ENCODE measurements at places on chromosomes 13 and 19.

- no peak for DNase-seq
Observed at GRCh38 chr13:97639236-97639635, 205.3 kb downstream of the RAP2A start.

GRCh38 chr13:60944016-60944415 is 471.6 kb downstream of the PCDH20 start:
- no peak for DNase-seq

- no peak for DNase-seq
Observed at GRCh38 chr19:43624933-43625332, 5.5 kb upstream of the ZNF428 start.

DNA sequence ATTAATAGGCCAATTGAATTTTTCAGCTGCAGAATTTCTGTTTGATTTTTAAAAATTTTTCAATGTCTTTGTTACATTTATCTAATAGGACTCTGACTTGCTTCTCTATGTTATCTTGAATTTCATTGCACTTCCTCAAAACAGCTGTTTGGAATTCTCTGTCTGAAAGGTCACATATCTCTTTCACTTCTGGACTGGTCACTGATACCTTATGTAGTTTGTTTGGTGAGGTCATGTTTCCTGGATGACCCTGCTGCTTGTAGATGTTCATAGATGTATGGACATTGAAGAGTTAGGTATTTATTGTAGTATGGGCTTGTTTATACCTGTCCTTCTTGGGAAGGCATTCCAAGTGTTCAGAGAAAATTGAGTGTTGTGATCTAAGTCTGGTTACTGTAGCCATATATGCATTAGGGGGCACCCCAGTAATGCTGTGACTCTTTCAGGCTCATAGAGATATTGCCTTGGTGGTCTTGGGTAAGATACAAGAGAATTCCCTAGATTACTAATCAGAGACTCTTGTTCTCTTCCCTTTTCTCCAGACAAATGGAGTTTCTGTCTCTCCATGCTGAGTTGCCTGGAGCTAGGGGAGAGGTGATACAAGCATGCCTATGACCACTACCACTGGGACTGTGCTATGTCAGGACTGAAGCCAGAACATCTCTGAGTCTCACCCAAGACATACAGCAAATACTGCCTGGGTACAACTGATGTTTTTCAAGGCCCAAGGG is 27.8 kb downstream of the RFC3 start:
- no peak for DNase-seq

DNA sequence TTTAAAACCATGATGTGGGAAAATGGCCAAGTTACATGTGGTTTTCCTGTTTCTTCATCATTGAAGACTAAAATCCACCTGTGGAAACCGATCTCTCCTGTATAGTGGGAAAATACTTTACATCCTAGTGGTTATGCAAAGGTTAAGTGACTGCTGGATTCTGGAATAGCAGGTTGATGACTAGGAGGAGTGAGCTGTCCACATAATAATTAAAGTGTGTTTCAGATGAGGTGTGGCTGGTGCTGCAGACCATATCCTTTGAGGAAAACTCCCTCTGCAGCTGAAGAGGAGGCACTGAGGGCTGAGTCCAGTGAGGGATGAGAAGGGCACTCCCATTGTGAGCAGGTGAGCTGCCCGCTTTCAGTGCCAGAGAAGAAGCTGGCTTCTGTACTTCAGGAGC is 43.2 kb downstream of the DCLK1 start:
- DNase-seq = no peak

GRCh38 chr19:42683917-42684513 is 56.3 kb downstream of the PSG3 start:
- DNase-seq = peak; percentile 36

DNA sequence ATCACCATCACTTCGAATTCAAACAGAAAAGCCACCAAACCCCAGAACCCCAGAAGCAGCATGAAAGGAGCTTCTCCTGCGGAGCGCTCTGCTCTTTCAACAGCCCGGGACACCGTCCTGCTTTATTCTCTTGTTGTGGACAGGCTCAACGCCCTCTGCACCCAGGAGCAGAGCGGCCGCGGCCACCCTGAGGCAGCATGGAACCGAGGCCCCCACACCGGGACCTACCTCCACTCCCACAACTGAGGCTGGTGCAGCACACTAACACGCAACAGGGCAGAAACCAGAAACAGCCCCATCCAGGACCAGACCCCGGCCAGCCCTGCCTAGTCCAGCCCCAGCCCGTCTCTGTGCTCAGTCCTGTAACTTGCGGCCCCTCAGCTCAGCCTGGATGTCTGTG is 7.2 kb downstream of the AP3D1 start:
- DNase-seq = no peak

DNA sequence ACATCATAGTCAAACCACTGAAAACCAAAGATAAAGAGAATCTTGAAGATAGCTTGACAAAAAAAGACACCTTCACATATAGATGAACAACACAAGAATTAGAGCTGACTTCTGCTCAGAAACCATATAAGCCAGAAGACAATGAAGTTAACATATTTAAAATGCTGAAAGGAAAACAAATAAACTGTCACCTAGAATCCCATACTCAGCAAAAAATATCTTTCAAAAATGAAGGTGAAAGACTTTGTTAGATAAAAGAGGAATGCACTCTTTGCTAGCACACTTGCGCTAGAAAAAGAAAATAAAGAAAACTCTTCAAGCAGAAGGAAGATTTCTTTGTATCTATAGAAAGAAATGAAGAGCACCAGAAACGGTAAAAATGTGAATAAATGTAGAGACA is 49.5 kb downstream of the PARP4 start:
- no peak for DNase-seq
